ENCODE measurements at places on chromosomes 3 and 15.

- DNase-seq, result no peak
These were observed 189.3 kb downstream of the SV2B start for GRCh38 chr15:91289324-91289723.

- DNase-seq, result no peak
These were observed 1379.5 kb upstream of the GBE1 start for GRCh38 chr3:83140983-83141382.

DNA sequence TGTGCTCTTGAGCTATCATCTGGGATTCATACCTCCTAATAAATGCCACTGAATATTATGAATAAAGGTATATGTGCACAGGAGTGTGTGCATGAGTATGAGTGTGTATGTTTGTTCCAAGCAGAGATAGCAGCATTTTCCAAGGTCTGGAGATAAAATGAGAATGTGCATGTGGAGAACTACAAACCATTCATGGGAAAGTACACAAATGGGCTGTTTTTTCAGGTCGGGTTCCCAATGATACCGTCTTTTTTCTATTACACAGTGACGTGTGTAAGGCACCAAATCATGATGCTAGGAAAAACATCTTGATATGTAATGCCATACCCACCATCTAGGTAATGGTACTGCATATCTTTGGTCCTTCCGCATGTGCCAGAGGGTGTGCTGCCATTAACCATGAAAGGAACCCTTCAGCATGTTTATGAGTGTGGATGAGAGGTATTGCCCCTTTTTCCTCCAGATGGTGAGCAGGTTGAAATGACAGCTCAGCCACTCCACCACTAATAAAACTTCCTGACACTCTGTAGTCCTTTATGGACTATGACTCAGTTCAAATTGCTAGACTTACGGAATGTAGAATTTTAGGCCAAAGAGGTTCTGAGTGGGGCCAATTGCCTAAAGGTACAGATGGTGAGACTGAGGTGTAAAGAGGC is 36.4 kb upstream of the COPB2 start:
- DNase-seq, result no peak

DNA sequence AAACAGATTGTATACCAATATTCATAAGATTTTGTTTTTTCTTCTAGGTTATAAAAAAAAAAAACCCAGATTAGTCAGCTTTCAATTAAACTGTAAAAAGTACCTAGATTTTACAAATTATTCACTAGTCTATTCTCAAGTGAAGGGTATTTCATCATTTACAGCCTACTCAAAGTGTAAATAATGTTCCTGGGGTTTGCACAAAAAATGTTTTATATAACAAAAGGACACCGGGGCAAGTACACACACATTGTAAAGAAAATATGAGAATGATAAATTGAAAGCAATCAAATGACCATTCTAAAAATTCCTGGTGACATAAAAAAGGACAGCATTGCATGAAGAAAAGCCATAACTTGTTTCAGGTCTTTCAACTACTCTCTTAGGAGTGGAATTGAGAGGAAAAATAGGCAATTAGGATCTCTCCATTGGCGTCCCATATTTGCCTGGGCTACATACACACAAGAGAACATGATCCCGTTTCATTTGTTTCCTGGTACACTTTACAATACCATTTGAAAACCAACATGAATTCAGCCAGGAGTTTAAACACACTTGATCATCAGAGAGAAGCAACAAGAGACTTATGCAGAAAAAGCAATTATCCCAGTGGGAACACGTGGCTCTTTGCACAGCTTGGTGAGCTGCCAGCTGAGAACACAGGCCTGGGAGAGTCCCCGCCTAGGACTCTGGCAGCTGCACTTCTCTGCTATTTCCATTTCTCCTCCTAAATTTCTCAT is 1039.2 kb downstream of the ROBO1 start:
- DNase-seq, result peak; percentile 45

DNA sequence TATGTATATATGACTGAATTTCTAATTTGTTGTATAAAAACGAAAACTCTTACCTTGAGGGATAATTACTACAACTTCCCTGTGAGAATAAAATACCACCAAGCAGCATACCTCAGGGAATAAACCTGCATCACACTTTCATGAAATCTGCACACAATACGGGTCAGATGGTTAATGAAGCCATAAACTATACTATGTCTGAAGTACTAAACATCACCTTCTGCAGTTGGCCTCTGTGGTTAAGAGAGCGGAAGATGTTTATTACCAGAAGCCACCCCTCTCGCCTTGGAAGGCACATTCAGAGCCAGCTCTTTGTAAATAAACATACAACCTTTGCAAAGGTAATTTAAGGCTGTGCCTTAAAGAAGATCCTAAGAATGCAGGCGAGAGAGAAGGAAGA is 462.1 kb upstream of the NR2F2 start:
- DNase-seq, result no peak

GRCh38 chr15:63354821-63355650 is 26.6 kb downstream of the CA12 start:
- DNase-seq, result no peak

- no peak for DNase-seq
These were observed 22.3 kb upstream of the SFMBT1 start for GRCh38 chr3:53068176-53068575.

DNA sequence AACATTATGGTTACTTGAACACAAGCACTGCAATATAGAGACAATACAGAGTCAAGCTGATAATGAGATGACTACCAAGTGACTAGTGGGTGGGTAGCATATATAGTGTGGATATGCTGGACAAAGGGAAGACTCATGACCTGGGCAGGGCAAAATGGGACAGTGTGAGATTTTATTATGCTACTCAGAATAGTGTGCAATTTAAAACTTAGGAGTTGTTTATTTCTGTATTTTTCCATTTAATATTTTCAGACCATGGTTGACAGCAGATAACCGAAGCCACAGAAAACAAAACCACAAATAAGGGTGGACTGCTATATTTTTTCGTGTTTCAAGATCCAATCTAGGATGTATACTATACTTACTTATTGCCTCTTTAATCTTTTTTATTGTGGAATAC is 19.6 kb downstream of the GALK2 start:
- DNase-seq, result no peak
